ENCODE measurements at places on chromosomes 11 and 22. TPM values are rescaled to one million over a fixed set of nuclear protein-coding genes. Genes with fewer than 3 reads are reported as not detected.

TRIM48 gene
- not detected for total RNA-seq

- DNase-seq: no peak
Observed at GRCh38 chr11:9972989-9973388, 309.1 kb downstream of the SWAP70 start.

- DNase-seq: no peak
Observed at GRCh38 chr22:27057717-27058116, 400.3 kb downstream of the MIAT start.

SLC22A6 gene
- not detected for total RNA-seq

- DNase-seq: no peak
Observed at GRCh38 chr22:32603651-32604540, 129.3 kb downstream of the FBXO7 start.

GRCh38 chr11:2410616-2411015 lies 10.1 kb downstream of the TSSC4 start:
- DNase-seq: no peak

DNA sequence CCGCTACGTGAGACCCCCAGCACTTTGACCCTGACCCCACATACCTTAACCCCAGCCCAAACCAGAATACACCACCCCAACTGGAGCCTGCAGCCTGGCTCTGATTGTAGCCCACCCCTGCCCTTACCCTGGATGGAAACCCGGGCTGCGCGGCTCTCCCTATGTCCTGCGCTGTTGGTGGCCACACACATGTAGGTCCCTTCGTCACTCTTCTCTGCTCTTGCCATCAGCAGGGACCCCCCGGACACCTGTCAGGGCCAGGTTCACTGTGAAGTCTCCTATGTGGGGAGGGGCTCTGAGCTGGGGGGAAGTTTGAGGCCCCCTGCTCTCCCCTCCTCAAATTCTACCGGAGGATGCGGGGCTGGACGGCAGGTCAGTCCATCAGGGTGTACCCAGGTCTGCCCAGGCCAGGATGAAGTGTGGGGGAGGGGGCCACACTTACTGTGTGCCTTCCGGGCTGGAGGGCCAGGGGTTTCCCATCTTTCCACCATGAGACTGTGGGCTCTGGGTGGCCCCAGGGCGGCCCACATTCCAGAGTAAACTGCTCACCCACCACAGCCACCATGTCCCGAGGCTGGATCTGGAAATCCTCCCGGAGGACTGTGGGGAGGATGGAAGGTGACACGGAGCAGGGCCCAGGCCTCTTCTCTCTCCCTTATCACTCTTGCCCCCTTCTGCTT lies 1.5 kb downstream of the ROBO4 start:
- DNase-seq: no peak

- no peak for DNase-seq
Observed at GRCh38 chr11:2466869-2467694, 22.3 kb downstream of the KCNQ1 start.

DNA sequence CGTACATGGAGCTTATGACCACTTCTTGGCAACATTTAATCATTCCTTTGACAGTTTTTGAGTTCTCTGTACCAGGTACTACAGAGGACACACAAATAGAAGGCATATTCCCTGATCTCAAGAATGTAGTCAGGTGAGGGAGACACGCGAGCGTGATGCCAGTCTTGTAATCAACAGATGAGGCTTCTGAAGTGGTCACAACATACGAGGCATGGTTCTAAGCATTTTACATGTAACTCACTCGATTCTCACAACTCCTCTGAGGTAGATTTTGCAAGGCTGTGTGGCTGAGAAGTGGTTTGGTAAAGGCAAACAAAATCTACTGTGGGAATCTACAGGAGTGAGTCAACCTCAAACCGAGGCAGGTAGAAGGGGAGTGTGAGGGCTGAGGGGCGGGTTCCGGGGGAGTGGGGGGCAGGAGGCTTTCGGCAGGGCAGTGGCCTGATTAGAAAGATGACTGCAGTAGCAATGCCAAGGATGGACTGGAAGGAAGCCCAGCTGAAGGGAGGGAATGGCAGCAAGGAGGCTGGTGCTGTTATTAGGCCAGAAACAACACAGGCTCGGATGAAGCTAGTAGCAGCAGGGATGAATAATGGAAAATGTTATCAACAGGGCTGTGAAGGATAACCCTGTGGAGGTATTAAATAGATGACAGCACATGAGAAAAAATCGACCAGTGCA lies 63.8 kb downstream of the ST14 start:
- no peak for DNase-seq

DNA sequence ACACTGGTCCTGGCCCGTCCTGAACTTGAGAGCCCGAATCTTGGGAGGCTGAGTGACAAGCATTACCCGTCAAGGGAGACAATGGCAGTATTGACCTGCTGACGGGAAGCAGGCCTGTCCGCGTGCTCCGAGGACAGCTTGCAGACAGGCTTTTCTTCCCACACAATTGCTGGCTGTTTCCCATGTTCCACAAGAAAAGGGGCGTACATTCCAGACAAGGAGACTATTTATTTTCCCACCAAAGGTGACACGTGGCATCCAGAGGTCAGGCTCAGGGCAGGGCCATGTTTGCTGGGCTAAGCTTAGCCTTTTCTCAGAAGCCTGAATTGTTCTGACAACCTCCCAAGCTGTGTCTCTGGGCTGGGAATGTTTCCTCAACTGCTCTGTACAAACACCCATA lies 86.9 kb upstream of the SPON1 start:
- DNase-seq: no peak

GRCh38 chr11:128246810-128247594 lies 340.4 kb downstream of the ETS1 start:
- no peak for DNase-seq

DNA sequence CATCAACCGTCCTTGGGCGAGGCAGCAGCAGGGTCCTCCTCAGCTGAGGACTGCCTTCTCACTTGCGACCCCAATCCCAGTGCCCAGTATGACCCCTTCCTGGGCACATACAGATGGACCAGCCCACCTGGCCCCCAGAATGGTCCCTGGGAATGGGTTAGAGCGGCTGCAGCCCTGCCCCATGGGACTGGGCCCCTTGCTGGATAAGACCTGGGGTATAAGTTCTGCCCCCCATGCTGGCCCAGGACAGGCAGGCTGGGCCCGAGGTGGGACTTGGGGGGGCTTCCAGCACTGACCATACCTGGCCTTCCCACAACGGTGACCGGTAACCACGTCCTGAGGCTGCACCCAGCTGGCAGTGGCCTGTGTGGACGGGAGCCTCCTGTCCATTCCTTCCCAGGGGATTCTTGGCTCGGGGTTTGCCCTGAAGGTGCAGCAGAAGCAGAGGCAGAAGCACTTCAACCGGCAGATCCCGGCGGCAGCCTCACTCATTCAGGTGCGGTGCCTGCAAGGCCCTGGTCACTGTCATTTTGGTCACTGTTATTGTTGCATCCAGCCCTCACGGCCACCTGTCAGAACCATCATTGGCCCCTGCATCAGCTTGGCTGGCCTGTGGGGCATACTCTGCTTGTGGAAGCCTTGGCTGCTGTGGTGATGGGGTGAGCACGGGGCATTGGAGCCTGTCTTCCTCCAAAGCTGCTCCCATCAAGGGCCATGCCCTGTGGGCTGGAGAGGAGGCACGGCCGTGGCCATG lies 114.8 kb downstream of the KCNQ1OT1 start:
- DNase-seq: no peak

GRCh38 chr11:45809456-45810395 lies 4.8 kb downstream of the SLC35C1 start:
- no peak for DNase-seq

GRCh38 chr11:50187220-50187619 lies 154.5 kb downstream of the OR4C45 start:
- no peak for DNase-seq

DNA sequence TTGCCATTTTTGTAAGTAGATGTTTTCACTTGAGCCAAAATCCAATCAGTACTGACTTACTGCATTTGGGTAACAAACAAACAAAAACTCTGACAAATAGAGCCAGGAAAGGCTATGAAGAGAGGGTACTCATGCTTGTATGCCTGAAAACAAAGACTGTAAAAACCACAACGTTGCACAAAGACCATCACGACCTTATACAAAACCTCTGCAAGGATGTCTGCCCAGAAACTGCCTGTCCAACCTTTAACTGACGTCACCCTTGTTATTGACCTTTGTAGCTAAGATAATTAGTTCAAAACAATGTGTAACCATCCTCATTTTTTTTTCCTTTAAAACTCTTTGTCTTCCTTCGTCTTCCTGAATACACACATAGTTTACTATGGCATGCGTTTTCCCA lies 804 bp upstream of the CREBZF start:
- no peak for DNase-seq
